ENCODE measurements at places on chromosomes 3 and 15. TPM values are rescaled to one million over a fixed set of nuclear protein-coding genes. Genes with fewer than 3 reads are reported as not detected.

SLC28A2 gene
- polyA plus RNA-seq = 0.46 TPM

SLITRK3 gene
- polyA plus RNA-seq = 0.60 TPM

ARL14 gene
- polyA plus RNA-seq = not detected

GPR156 gene
- polyA plus RNA-seq = 2.9 TPM

SERINC4 gene
- polyA plus RNA-seq = 0.25 TPM

GRCh38 chr15:92954578-92954977 lies 54.5 kb downstream of the CHD2 start:
- DNase-seq = no peak

DNA sequence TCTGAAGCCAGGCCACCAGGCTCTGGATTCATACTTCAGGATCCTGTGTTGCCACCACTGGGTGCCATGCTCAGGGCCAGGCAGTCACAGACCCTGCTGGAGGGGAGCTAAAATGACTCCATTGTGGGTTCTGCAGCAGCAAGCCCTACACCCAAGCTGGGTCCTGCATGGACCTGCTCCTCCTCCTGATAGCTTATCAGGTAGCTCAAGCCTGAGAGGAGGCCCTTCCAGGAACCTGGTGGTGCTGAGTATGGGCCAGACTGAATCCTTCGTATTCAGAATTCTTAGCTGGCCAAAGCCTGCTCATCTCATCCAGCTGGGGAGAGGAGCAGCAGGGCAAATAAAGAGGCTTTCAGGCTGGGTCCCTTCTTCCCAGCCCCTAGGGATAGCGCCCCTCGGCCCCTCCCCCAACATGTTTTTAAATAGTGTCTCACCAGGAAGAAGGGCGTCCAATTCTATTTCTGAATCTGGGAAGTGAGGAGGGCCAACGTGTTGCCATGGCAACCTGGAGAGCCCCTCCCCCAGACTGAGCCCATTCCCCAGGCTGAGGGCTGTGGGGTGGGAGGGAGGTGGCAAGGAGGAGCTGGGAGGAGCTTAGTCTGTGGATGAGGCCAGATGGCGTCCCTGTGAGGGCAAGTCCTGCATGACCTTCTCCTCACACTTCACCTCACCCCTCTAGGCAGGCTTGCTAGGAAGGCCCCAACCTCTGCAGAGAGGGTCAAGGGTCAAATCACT lies 11.0 kb upstream of the CAMKV start:
- no peak for DNase-seq

DNA sequence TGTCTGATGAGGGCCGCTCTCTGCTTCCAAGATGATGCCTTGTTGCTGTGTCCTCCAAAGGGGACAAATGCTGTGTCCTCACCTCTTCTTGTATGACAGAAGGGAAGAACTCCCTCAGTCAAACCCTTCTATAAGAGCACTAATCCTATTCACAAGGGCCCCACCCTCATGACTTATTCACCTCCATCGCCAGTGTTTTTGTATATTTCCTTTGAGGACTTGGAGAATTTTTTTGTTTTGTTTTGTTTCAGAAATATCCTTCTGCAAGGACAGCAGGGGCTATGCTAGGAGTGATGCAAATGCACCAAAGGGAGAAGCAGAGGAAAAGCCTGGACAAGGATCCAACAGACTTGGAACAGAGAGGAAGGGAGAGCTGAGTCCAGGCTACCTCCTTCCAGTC lies 214.4 kb downstream of the TLE3 start:
- DNase-seq = no peak

DNA sequence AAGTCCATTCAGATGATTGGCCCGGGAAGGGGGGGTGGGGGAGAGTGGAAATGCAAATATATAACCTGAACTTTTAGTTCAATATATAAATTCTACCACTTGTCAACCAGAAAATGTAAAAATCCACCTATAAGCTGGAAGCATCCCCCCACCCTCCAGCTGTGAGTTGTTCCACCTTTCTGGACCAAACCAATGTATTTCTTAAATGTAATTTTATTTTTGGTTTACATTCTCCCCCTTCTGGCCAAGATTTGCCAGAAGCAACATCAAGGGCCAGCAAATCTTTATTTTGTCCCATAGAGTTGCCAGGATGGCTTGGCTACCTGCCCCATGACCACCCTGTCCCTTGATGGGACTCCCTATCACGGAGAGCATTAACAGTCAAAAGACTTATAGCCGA lies 545.7 kb downstream of the TBL1XR1 start:
- no peak for DNase-seq

- no peak for DNase-seq
Measured at GRCh38 chr3:113743006-113743630, 2.9 kb downstream of the NAA50 start.

DNA sequence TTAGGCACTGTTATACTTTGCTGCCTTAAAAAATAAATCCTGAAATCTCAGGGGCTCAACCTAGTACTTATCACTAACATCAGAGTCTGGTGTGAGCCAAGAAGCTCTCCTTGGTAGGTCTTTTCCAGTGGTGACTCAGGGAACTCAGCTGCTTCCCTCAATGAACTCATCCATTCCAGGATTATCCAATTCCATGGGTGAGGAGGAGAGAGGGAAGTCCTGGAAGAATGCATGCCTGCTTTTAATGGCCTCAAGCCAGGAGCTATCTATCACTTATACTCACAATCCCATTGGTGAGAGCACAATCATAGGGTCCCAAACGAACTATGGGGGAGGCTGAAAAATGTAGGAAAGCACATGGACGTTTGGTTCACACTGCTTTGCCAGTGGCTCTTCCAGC lies 113.6 kb downstream of the POLR2M start:
- no peak for DNase-seq

GRCh38 chr3:194162070-194162678 lies 26.2 kb downstream of the HES1 start:
- DNase-seq = no peak

- peak; percentile 97 for DNase-seq
Measured at GRCh38 chr15:64841344-64842095, at the start of gene PLEKHO2. TSS of gene PLEKHO2 (plus strand) at chr15:64841915. CDS start at chr15:64842017, 102 bp downstream.

DNA sequence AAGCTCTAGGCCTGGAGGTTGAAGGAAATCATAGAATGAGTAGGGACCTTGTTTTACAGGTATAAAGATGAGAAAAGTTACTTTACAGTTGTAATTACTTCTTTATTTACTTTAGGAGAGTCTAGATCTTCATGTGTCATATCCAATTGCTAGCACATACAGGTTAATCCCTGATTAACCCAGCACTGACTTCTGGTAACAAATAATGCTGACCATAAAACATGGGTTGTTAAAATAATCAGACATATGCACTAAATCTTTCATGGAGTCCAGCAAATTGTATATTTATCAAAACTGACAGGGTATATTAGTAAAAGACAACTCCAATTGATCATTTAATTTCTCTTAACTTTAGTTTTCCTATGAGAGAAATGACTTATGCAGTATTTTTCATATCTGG lies 245.2 kb downstream of the NFKBIZ start:
- DNase-seq = no peak

DNA sequence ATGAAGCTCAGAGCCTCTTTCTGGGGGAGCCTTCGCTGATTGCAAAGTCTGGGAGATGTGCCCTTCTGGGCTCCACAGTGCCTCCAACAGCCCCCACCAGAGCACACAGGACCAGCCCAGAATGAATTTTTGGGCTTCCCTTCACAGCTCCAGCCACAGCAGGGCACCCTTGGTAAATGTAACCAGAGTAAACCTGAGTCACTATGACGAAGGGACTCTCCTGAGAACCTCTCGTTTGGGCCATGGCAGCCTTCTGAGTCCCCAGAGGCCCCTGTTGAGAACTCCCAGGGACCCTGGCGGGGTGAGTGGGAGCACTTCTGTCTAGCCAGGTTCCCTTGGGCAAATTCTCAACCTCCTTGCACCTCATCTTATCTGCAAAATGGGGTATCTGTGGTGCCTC lies 20.8 kb downstream of the FAM3D start:
- no peak for DNase-seq

DNA sequence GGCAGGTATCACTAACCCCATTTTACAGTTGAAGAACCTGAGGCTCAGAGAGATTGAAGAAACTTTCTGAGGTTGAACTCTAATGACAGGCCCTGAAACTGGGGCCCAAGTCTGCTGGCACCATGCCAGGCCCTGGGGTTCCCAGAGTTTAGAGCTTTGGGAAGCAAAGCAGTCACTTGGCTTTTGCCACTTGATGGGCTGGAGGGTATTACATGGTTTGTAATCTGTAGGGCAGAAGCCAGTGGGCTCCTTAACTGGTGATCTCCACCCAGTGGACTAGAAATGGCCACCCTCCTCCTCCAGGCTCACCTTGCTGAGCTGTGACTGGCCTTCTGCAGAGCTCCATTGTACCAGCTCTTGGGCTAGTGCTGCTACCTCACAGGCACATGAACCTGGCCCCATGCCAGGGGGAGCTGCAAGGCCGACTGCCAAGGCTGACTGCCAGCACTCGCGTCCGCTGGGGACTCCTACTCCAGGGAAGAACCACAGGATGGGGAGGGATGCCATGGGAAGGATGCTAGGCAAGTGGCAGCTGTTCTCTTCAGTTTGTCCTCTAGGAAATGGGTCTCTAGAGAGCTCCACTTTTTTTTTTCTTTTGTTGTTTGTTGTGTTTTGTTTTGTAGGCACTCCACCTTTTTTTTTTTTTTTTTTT lies 104.8 kb downstream of the ETFA start:
- no peak for DNase-seq

DNA sequence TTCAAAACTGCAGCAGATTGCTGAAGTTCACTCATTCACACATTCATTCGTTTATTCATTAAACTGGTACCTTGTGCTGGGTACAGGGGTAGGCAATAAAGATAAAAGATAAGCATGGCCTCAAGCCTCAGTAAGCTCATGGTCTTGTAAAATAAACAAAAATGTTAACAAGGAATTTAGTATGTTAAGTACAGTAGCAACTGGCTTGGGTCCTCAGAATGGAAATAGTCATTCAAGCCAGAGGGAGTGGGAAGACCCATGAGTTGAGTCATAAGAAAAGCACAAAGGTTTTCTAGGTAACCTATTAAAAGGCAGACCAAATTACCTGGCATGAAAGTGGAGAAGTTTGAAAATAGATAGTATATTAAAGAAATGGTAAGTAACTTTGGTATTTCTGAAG lies 163.3 kb downstream of the CDIN1 start:
- no peak for DNase-seq
